Activated CD4-positive, alpha-beta T cell treated with anti-CD3 and anti-CD28 coated beads, Interleukin-10, Interleukin-2, amounts not matched to agents 100 ng/mL and 50 ng/mL, durations not matched to agents 16 hours and 8 hours (primary cell): ENCODE measurements at places on chromosomes 7 and 10.

DNA sequence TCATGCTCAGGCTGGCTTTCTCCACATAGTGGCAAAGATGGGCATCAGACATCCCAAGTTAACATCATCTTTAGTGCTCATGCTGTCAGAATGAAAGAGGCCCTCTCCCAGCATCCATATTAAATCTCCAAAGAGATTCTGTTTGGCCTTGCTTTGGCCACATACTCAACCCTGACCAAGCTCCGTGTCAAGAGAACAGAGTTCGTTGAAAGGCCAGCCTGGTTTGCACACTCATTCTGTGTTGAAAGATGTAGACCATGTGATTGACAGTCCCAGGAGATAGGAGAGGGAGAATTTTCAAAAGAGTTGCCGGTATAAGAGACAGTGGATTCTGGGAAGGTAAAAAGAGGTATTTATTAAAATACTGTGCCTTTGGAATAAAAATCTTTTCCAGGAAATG, 19.7 kb downstream of the MET start:
- DNase-seq: no peak

- DNase-seq: no peak
Observed at GRCh38 chr7:41536122-41536872, 166.6 kb downstream of the INHBA start.

DNA sequence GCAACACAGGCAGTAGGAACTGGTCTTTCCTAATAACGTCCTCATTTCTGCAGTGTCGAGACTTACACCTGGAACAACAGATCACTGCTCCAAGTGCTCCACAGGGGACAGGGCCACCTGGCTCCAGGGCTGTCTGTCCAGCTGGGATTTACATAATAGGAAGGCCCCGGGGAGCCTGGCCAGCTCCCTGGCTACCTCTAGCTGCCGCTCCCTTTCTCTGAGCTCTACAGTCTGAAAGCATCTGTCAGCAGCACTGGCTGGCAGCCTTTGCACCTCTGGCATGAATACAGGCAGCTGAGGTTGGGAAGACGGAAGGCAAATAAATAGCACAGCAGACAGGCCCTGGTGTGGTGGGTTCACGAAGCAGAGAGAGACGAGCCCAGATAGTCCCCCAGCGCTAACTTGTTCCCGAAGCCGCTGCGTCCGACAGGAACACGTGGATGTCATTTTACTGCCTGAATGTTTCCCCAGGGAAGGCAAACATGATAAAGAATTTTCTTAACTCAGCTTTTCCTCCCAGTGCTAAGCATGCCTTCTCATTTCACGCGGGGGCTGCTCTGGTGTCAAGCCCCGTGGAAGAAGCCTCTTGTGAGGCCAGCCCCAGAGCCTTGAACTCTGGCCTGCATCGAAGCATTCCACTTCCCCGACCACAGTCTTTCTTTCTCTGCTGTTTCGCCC, 105.4 kb downstream of the ITIH5 start:
- DNase-seq: no peak

DNA sequence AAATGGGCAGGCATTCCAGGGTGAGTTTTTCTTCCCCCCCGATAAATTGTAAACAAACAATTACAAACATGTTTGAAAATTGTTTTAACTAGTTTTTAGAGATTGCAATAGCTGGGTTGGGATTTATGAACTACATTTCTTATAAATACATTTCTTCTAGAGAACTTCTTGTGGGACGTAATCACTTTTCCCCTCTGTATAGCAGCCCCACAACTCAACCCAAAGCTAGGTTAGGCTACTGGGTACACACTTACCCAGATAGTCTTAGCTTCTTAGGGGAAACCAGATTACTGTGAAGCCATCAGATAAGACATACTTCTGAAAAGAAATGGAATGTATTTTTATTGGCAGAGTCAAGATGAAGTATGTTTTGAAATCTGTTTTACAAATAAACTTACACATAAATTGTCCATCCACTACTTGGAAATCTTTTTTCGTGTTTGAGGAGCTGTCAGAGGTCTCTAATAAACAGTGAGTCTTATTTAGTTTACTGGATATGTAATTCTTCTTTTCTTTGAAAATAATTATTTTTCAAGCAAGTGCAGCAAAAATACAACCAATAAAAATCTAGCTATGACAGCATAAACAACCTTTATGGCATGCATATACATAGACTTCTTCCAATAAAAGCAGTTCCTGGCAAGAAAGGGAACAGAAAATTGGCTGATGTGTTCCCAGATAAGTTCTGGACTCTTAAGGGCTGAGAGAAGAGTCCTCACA, 8.0 kb upstream of the GLRX3 start:
- DNase-seq: no peak

DNA sequence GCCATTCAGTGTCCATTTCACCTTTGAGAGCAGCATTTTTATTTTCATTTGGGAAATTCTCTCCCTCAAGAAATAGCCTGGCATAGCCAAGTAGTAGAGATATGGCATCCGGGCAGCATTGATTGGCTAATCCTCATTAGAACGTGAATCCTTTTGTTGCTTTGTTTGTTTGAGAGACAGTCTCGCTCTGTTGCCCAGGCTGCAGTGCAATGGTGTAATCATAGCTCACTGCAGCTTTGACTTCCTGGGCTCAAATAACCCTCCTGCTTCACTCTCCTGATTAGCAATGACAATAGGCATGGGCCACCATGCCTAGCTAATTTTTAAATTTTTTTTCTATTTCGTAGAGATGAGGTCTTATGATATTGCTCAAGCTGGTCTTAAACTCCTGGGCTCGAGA, 1174.9 kb upstream of the AUTS2 start:
- no peak for DNase-seq

- DNase-seq: no peak
Observed at GRCh38 chr7:128910569-128910945, at the start of gene KCP. TSS of gene KCP (minus strand) at chr7:128910709. CDS start at chr7:128910676, 33 bp downstream.

GRCh38 chr7:101867265-101867664, 49.8 kb downstream of the CUX1 start:
- DNase-seq: no peak
